ENCODE measurements at places on chromosomes 6 and 20.

DNA sequence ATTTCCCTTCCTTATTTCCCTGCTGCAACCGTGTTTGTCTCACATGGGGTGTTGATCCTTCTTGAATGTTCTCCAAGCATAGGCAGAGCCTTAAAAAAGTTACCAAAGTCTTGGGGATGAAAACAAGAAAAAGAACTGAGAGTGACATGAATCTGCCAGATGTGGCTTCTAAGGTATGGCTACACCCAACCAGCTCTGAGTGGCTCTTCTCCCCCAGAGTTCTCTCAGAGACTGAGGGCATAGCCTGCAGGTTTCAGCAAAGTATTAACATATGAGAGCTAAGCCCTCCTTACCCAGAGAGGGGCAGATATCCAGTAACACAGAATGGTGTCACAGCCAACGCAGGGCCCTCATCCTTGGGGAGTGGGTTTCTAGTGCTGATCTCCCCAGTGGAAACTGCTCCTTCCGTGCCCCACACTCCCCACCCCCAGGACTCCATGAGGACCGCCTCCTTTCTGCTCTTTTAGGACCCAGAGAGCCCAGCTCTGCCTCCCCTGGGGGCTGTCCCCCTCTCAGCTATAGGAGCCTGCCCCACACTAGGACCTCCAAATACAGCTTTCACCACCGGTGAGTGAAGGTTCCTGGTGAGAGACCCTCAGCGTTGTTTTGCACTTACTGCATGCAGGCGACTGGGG lies 23.3 kb upstream of the SGK2 start:
- DNase-seq, result no peak

GRCh38 chr6:144824018-144824417 lies 538.9 kb downstream of the UTRN start:
- DNase-seq, result no peak

GRCh38 chr6:102571236-102571908 lies 1177.9 kb downstream of the GRIK2 start:
- DNase-seq, result no peak

DNA sequence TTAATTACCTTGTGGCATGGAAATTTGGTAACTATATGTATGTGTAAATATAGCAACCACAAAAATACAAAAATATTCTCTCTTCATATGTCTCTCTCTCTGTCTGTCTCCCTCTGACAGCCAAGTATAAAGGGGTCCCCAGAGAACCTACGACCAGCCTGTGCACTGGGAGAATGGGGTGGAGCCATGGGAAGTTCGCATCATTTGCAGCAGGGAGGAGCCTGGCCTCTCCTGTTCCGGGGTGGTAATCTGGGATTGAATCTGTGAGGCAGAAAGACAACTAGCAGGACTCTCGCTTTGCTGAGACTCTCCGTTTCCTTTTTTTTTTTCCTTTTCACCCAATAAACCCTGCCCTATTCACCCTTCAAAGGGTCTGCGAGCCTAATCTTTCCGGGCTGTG lies 1109.1 kb downstream of the HACE1 start:
- DNase-seq, result no peak

Data from right kidney (tissue), 9 donors.